Islet precursor cell (in vitro differentiated cells): ENCODE measurements at places on chromosomes 6 and 20.
A peak's percentile ranks its signal among the peaks of the same experiment; 100 is the strongest.

DNA sequence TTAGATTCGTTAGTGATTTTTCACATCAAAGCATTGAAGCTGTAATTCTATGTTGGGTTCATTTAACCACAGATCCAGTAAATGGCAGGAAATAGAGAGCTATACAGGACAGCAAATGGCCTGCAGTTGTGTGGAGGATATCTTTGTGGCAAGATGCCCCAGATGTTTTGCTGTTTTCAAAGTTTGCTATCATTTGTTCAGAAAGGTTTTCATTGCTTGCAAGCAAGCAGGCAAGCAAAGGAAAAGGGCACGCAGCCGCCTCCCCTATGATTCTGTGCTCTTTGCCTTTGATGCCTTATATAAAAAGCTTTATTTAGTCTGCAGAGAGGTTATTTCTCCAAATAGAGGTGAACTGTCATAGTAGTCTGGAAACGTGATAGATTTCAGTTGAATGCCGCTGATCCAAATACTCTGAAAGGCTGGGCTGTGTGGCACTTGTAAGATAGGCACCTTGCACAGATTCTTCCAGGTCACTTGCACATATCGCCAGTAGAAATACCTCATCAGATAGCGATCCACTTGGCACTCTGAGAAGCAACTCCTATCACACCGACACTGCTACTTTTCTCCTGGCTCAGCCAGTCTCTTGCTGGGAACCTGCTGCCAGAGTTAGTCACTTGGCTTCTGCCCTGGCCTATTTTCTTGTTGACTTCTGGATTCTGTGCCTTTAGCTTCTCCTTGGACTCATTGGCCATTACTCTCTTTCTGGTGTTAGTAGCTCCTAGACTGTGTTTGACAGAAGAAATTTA is 66.4 kb downstream of the UTRN start:
- no peak for DNase-seq

DNA sequence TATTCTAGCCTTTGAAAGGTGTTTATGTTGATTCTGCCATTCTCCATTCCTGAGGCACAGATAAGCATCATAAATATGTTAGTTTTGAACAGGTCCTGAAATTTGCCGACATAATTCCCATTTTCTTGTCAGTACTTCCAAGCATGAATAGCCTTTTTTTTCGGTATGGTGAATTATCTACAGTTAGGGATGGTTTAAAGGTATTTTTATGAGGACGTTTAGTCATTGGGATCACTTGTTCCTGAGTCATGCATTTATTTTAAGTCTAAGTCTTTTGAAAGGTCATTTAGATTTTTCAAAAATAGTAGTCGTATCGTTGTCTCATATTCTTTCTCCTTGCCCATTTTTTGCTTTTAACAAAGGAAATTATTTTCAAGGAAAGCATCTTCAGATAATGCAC is 98.7 kb downstream of the PHACTR3 start:
- no peak for DNase-seq

DNA sequence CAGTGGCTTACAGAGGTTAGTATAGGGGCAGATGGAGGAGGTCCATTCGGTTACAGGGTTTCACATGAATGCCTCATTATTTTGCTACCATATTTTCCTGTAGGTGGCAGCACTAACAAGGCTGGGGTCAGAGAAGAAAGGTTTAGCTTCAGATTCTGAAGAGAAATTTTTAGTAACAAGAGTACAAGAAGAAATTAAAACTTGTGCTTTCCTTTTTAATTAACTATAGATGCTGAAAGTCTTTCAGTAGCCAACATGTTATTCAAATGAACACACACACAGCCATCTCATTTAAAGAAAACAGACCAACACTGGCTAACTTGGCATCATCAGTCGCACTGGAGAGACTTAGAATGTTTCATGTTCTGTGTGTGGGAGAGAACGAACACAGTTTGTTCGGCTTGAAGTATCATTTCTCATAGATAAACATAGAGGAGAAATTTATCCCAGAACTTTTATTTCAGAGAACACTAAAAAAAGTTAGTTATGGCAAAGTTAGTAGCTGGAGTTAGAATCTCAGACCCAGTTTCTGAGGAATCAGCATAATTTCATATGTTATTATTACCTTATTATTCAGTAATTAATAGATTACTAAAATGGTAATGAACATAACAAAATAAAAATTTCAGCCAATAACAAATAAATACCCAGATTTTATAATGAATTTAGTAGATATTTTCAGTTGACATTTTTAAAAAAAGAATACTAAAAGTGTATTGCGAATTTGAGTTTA is 314.0 kb upstream of the RSPO3 start:
- DNase-seq = peak; percentile 55

DNA sequence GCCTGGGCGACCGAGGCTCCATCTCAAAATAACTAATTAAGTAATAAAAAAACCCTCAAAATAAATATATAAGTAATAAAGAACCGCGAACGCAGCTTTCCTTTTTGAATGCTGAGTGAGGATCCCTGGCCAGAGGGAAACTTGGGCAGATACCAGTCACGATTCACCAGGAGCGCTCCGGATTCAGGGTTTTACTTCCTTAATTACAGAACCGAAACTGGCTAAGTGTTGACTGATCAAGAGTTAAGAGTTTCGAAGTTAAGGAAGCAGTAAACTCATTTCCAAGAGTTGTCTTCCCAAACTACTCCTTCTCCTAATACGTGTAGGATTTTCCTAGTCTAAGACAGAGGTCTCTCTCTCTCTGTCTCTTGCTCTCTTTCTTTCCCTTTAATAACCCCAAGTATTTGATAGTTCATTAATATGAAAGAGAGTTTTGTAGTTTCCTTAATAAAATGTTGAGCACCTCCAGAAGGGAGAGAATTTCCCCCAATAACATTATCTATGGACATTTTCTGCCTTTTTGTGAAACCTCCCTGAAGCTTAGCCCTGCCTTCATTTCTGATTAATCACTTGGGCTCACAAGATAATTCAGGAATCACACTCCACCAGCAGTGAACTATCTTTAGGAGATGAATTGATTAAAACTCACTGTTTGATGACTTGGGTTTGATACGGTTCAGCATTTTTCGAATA is 61.4 kb upstream of the ZNF217 start:
- no peak for DNase-seq

DNA sequence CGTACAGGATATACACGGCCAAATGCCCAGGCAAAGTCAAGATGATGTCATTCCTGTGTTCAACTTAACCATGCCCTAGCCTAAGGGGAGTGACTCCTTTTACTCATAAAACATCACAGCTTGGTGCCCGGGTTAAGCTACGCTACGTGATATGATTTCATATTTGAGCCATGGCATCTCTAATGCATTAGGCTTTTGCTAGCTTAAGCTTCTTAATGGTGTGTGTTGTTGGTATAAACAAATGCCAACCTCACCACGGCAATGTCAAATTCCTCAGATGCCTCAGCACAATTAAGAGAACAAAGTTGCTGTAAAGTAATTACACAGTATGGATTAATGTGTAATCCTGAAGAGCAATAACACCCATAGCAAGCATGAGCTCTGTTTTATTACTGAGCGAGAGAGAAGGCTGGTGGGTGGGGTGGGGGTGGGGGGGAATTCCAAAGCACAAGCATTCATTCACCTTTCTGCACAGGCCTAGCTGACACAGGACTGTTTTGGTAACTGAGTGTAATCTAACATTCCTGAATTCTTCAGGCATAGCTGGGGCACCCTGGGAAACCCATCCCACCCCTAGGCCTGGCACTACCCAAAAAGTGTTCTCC is 44.7 kb upstream of the CNKSR3 start:
- peak; percentile 65 for DNase-seq

DNA sequence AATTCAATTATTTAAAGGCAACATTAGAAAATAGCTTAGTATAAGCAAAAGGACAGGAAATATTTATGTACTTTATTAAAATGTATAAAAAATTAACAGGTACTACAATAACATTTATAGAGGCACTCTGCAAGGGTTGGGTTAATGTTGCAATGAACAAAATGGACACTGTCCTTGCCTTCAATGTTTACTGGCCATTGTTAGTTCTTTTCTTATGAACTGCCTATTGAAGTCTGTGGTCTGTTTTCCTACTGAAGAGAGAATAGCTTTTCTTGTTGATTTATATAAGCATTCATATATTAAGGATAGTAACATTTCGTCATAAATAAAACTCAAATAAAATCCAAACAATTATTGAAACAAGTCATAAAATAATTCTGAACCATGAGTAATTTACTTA is 135.3 kb upstream of the BEND6 start:
- DNase-seq = no peak

- DNase-seq = no peak
Observed at GRCh38 chr6:25486550-25486949, 165.5 kb upstream of the SCGN start.

- DNase-seq = no peak
Observed at GRCh38 chr6:162029873-162030576, 697.5 kb downstream of the PRKN start.

- DNase-seq = no peak
Observed at GRCh38 chr6:142544199-142544838, 242.5 kb downstream of the ADGRG6 start.

DNA sequence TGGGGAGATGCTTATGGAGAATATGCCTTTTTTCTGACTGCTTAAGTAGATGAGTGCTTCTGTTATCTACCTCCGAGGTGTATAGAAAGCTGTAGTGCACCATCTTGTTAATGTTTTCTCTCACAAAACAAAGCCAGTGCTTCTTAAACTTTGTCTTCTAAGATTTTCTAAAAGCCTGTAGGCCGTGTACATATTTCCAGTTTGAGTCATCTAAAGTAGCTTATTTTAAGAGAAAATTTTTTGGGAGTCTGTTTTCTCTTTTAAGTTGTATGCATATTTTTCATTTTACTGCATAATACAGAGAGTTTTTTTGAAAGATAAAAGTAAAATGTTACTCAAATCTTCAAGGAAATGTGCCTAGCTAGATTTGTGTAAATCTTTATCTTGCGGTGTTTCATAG is 151.7 kb downstream of the GRIK2 start:
- DNase-seq = no peak

- DNase-seq = no peak
Observed at GRCh38 chr20:46749147-46749546, 39.7 kb downstream of the SLC2A10 start.

GRCh38 chr6:25963426-25964123 is 973 bp downstream of the TRIM38 start:
- peak; percentile 77 for DNase-seq

DNA sequence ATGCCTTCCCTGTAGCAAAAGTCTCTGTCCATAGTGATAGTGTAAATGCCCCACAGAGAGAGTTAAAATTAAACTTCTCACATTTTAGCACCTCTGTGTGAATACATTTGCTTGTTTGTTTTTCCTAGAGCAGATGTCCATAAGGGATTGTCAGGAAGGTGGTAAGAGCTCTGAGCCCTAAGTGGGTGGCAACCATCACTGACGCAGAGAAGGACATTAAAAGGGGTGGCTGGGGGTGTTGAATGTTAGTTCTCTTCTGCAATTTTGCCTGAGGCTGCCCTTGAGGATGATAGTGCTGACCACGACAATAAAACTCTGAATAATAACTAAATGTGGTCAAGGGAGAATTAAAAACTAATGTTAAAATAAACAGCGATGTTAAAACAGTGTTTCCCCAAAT is 174.3 kb upstream of the ID4 start:
- DNase-seq = no peak

- DNase-seq = peak; percentile 23
Observed at GRCh38 chr6:39078695-39079094, 30.1 kb downstream of the GLP1R start.

DNA sequence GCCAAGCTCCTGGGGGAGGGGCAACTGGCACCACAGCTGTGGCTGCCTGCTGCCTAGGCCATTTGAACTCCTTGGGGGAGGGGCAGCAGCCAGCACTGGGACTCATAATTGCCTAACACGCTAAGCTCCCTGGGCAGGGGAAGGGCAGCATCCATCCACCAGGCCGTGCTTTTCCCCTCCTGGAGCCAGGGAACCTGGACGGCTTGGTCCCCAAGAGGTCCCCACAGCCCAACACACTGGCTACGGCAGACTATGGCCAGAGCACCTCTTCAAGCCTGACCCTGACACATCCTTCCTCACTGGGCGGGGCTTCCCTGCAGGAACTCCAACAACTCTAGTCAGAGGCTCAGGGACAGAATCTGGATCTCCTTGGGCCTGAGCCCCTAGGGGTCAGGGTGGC is 269.4 kb downstream of the RNF144B start:
- DNase-seq = no peak

GRCh38 chr6:95846652-95847051 is 169.1 kb upstream of the FUT9 start:
- DNase-seq = no peak

DNA sequence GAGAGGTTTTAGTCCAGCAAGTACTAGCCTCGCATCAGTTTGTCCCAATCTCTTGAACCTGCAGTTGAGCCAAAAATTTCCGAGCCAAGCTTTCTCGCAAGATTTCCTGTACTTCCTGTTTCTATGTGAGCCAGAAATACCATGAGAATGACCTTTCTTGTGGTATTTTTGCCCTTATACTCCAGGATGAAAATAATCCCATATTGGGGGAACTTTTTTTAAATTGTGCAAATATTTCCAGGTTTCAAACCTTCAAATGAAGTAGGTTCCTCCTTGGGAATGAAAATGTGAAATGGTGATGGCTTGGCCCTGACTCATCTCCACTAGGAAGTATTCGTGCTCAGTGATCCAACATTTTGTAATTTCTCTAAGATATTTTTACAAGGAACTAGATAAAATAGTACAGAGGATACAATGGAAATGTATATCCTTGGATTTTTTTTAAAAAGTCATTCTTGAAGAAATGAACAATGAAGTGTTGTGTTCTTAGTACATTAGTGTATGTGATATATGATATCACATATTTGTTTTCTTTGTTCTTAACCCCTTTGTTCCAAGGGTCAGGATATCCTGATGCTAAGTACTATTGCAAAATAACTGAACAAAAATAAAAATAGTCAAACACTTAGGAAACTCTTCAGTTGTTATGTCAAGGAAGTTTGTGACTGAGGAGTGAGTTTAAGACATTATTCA is 184.0 kb downstream of the PDE7B start:
- no peak for DNase-seq

- DNase-seq = peak; percentile 29
Observed at GRCh38 chr6:169780571-169781091, 29.2 kb downstream of the ERMARD start.

- no peak for DNase-seq
Observed at GRCh38 chr20:19828232-19828631, 70.2 kb downstream of the RIN2 start.

DNA sequence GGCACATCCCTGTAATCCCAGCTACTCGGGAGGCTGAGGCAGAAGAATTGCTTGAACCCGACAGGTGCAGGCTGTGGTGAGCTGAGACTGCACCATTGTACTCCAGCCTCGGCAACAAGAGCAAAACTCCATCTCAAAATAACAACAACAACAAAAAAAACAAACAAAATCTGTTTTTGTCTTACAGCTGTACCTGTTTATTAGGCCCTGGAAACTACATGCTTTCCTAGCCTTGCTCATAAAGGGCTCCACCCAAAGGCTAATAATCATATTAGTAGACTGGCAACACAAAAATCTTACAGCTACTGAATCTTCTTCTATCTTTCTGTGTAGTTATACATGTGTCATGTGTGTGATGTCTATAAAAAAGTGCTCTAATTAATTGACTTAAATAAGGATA is 503.9 kb upstream of the EYS start:
- DNase-seq = no peak

- peak; percentile 60 for DNase-seq
Observed at GRCh38 chr6:26232940-26233648, 131.9 kb upstream of the BTN3A2 start.
